Posterior vena cava (tissue), 2 donors: ENCODE measurements at places on chromosomes 4 and X.

- no peak for DNase-seq
Measured at GRCh38 chrX:135340831-135341230, 31.6 kb downstream of the ETDC start.

DNA sequence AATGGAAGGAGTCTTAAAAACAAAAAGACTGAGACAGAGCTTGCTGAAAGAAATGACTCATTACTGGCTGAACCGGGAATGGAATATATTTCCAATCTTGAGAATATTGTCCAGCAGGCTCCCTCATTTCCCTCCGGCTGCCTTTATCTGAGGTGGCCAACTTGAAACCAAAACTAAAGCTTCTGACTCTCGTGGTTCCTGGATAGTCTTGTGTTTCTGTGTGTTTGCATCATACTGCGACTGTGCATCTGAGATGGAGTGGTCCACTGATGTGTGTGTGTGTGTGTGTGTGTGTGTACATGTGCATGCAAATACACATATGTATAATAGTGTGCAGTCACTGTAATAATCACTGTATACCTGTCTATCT is 145.6 kb upstream of the SCML1 start:
- no peak for DNase-seq

GRCh38 chrX:108993909-108994308 is 257.5 kb upstream of the IRS4 start:
- no peak for DNase-seq

GRCh38 chr4:152099555-152099954 is 338.7 kb upstream of the GATB start:
- DNase-seq, result no peak

GRCh38 chr4:84814094-84814750 is 152.3 kb downstream of the WDFY3 start:
- DNase-seq, result no peak
